Smooth muscle cell of trachea (primary cell): ENCODE measurements at places on chromosomes 5 and 9. TPM values are rescaled to one million over a fixed set of nuclear protein-coding genes. Genes with fewer than 3 reads are reported as not detected.

The SLC36A3 gene
- not detected in 2 replicates for total RNA-seq

The CCNO gene
- 0.17 TPM in 1 of 2 replicates, not detected in the other for total RNA-seq

The TTLL11 gene
- total RNA-seq: 7.6 and 9.1 TPM in 2 replicates

The THBS4 gene
- total RNA-seq: 0.87 and 11.9 TPM in 2 replicates

The DNM1 gene
- total RNA-seq: 83.0 and 86.0 TPM in 2 replicates

The OR1Q1 gene
- not detected in 2 replicates for total RNA-seq

The ANKRD18A gene
- 7.0 TPM in 1 of 2 replicates, not detected in the other for total RNA-seq

The SLC6A18 gene
- not detected in 2 replicates for total RNA-seq

The VDAC1 gene
- 362 and 375 TPM in 2 replicates for total RNA-seq

The F2RL1 gene
- total RNA-seq: 8.6 and 15.9 TPM in 2 replicates

The BAAT gene
- not detected in 2 replicates for total RNA-seq
